ENCODE measurements at places on chromosomes 5 and 9.

DNA sequence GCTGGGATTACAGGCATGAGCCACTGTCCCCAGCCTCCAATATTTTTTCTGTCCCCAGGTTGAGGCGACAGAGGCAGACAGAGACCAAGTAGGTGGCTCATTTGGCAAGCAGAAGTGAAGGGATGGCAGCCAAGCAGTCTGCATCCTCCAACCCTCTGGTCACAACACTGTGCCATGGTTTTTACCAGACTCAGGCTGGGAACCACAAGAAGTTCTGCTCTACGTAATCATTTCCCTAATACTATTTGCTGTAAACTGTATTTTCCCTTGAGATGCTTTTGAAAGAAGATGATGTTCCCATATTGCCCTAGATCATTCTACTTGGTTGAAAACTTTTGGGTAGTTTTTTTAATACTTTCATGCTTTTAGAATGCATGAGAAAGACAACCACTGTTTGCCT, 40.5 kb downstream of the PTTG1 start:
- no peak for DNase-seq

GRCh38 chr9:75891771-75892215, 1.3 kb downstream of the PCSK5 start:
- DNase-seq = peak; percentile 2

- no peak for DNase-seq
Observed at GRCh38 chr5:68296895-68297294, 81.3 kb downstream of the PIK3R1 start.

DNA sequence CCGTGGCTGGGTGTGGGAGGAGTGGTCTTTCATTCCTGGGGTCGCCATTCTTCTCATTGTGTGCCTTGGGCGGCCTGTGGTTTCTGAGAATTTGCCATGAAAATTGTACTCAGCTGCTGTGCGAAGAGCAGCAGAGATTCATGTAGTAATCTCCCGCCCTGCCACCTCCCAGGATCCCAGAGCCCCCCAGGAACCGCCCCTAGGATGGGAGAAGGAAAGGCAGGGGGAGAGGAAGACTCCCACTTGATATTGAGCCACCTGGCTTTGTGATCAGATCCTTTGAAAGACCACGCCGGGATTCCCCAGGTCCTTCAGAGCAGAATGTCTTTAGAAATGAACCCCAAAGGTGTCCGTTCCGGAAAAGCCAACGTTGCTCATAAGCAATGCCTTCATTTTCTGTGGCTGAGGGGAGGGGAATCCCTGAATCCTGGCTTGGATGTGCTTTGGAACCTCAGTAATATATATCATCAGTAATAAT, 27.6 kb downstream of the NEURL1B start:
- DNase-seq = no peak
